ENCODE measurements at places on chromosomes 7 and 10. TPM values are rescaled to one million over a fixed set of nuclear protein-coding genes. Genes with fewer than 3 reads are reported as not detected.

Gene ITPRID1
- total RNA-seq, result not detected

Gene SSC4D
- total RNA-seq, result 4.0 TPM

Gene DYNC1I1
- total RNA-seq, result 4.5 TPM

Gene OPN4
- total RNA-seq, result not detected

GRCh38 chr7:122006687-122007086, 133.7 kb downstream of the PTPRZ1 start:
- DNase-seq, result no peak

DNA sequence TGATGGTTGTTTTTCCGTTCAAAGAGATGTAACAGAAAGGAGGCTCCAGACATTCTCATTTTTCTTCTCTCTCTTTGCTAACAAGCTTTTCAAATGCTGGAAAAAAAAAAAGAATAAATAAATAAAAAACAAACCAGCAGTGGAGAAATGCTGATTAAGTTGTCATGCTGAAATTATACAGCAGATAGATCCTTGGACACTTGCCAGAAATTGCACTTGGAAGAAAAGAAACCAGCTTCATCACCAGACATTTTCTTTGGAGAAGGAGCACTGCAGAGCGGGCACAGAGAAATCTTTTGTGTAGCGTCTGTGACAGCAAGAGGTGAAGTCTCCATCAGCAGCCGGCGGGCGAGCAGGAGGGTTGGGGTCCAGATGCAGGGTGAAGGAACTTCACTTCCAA, 55.8 kb downstream of the CLRN3 start:
- DNase-seq, result no peak

Data from omental fat pad (tissue), 4 donors.